ENCODE measurements at places on chromosomes 6 and 20.

- DNase-seq = no peak
Observed at GRCh38 chr6:91600561-91600960, 1013.7 kb upstream of the MAP3K7 start.

DNA sequence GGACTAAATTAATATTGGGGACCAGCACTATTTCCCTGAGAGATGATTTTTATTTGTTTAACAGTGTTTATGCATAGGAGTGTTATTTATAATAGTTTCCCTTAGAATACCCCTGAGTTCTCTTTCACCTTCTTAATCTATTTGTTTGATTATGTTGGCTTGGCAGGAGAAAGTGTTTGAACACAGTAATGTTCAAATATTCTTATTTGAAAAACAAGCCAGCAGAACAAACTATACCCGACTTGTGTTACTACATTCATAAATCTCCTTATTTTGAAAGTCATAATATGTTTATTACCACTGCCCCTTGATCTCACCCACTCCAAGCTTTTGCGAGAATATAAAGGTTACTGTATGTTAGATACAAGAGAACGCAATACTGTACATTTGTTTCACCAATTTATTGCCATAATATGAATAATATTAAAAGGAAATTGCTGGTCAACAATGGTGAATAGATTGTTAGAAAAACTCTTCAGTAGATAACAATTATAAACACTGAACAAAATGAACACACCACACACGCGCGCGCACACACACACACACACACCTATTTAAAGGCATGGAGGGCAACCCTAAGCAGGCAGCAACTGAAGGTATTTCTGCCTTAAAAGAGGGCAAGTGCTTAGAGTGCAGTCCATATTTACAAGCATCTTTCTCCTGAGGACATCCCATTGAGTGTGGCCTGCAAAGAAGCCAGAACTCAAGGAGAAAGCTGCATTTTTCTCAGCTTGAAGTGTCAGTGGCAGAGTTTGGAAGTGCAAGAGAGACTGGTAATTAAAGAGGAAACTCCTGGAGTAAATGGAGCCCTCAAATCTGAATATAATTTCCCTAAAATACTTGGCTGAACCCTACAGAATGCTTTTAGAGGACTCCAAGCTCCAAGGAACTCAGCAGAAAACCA lies 279.4 kb upstream of the MAN1A1 start:
- DNase-seq = no peak

GRCh38 chr6:16240589-16241320 lies 2.4 kb downstream of the GMPR start:
- no peak for DNase-seq

DNA sequence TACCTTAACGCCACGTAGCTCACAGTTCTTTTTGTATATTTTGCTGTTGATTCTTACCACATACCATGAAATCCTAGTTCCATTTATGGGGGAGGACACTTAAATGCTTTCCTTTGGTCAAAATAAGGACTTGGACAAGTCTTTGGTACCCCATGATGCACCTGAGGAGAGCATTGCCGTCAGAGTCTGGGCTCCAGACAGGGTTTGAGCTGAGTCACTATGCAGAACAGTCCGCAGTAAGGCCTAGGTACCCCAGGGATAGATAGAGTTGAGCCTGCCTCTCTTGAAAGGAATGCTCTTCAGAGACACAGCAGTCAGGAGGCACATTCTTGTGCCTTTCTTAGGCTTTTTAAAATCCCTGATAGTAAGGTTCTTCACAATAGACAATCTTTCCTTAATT lies 6.0 kb downstream of the PARD6B start:
- no peak for DNase-seq

DNA sequence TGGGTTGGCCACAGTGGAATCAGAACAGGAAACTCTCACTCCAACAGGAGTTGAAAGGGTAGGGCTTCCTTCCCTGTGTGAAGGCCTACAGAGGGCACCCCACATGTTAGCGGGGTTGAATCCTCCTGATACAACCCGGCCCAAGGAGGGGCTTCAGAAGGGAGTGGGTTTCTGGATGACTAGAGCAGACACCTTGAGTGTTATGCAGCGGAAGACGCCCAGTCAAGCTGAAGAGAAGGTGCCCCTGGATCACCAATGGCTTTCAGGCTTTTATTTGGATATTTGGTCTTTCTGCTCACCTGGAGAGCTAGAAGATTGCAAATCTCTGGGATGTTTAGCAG lies 132.8 kb downstream of the PRND start:
- DNase-seq = no peak

- peak; percentile 62 for DNase-seq
Observed at GRCh38 chr6:152636609-152637295, 410 bp downstream of the SYNE1 start.

DNA sequence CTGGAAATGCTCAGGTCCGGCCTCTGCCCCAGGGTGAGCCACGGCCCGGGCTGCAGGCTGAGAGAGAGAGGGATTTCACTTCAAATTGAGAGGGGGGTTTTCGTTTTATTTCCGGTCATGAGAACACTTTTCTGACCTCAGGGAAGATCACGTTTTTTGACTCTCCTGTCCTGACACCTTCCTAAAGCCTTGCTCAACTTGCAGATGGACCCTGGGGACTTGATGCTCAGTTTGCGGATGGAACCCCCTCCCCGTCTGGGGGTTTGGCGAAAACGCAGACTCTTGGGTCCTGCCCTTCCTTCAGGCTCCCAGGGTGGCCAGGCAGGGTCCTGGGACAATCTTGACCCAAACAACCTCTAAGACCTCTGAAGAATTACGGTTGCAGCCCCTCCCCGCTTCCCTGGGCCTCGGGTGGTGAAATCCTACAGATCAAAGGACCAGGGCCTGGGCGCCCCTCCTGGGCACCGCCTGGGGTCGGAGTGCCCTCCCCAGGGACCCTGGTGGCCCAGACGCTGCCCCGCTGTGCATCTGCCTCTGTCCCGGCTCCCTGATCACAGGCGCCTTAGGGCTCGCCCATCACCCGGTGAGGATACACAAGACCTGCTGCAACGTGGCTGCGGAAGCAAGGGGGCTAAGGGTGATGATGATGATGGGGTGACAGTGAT lies 148.2 kb downstream of the ERMARD start:
- no peak for DNase-seq

DNA sequence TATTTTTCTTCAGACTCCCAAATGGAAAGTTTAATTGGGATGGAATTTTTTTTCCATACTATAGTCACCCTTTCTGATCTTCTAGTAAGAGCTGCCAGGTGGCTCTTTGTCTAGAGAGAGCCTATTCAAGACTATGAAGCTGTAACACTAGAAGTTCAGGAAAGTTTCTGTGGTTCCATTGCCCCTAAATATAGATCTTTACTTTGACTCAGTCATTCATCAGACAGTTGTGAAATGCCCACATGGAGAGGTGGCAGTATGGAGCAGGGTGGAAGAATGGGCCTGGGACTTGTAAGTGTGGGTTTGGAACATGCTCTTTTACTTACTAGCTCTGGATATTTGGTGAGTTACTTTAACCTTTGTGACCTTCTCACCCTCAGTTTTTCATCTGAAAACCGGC lies 87.8 kb downstream of the CTNNBL1 start:
- no peak for DNase-seq

DNA sequence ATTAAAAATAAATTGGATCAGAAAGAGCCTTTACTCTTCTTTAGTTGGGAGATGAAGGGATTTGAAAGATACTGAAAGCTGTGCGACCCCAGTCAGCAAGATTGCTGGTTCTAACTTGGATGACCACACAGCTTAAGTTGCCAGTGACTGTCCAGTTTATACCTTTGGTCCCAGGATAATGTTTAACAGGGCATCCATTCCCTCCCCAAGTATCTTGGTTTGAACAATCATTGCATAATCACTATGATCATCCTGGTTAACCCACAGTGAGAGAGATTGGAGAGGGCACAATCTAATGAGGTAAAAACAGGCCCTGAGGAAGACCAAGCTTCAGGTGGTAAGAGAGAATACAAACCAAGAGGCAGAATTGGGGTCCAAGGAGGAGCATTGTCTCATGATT lies 798.3 kb downstream of the MAFB start:
- no peak for DNase-seq

- peak; percentile 92 for DNase-seq
Observed at GRCh38 chr20:44736170-44737021, 9.3 kb upstream of the KCNK15 start.

DNA sequence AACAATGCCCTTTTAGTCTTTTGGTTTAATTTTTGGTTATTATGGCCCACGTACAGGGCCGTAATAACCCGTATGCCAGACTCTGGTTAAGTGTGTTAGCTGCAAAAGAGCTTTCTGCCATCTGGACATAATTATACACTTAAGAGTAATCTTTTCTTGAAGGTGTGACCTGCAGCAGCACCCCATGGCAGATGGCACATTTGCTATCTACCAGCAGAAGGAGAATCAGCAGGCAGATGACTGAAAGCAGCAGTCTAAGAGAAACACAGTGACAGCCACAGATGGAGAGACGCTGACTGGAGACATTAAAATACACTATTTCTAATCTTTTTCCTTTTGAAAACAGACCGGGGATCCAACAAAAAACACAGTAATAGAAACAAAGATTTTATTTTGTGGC lies 18.7 kb downstream of the ASF1A start:
- no peak for DNase-seq

DNA sequence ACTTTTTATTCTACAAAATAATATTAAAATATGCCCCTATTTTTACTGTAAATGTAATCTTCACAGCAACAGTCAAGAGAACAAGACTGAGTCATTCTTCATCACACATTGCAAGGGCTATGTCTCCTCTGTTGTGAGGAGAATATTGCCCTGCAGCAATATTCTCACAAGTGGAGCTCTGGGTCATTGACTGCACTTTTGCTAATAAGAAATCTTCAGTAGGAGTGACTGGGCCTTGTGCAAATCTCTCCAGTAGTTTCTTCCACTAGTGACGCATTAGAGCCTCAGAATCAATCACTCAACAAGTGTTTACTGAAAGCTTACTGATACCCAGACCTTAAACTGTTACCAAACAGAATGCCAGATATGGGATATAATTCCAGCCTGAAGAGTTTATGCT lies 49.1 kb downstream of the LAMA2 start:
- no peak for DNase-seq

Data from suppressor macrophage (primary cell).